ENCODE measurements at places on chromosomes 11 and 22.

GRCh38 chr11:9716275-9717039 is 52.6 kb downstream of the SWAP70 start:
- H3K27me3 ChIP-seq, result no peaks in the 10 kb centered on the region
- H3K36me3 ChIP-seq, result no peaks in the 10 kb centered on the region
- DNase-seq, result peak; percentile 90
- H3K27ac ChIP-seq, result peak overlapping the region; percentile 73
- peak overlapping the region; percentile 22 for H3K4me3 ChIP-seq

DNA sequence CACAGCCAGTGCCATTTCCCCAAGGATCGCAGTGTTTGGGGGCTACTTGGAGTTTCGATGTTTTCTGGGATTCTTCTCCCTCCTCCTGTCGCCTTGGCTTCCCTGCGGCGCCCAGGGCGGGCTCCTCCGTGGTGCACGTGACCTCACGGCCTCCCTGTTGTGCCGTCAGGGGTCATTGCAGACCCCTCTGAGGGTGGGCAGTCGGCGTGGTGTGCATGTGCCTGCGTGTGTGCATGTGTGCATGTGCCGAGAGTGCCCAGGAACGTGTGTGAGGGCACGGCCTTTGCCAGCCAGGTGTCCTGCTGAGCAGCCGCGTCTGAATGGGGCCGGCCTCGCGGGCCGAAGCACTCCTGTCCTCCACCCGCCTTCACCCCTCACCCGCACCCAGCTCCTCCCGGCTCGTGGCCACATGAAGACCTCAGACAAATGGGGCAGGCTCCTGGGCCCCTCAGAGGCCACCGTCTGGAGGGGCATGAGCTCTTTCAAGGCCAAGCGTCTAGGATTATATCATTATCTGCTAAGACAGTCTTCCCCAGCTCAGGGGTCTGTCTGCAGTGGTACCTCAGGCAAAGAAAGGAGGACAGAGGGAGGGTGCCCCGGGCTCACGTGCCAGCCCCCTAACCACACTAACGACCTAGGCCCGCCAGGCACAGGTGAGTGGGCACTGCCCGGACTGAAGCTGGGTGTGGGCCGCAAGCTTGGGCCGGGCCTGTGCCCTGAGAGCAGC is 9.4 kb upstream of the MRPL23 start:
- H3K36me3 ChIP-seq, result no peaks in the 10 kb centered on the region
- H3K27ac ChIP-seq, result no peak overlapping the region
- H3K4me1 ChIP-seq, result no peaks in the 10 kb centered on the region
- no peak for DNase-seq

- no peaks in the 10 kb centered on the region for H3K36me3 ChIP-seq
- no peak for DNase-seq
- no peak overlapping the region for H3K27ac ChIP-seq
- H3K27me3 ChIP-seq, result no peaks in the 10 kb centered on the region
- H3K4me1 ChIP-seq, result peaks cover 19% of the 10 kb centered on the region
Observed at GRCh38 chr11:46343520-46343919, 3.7 kb upstream of the DGKZ start.

- H3K27me3 ChIP-seq, result no peaks in the 10 kb centered on the region
- no peaks in the 10 kb centered on the region for H3K36me3 ChIP-seq
- peaks cover 3% of the 10 kb centered on the region for H3K4me1 ChIP-seq
- H3K4me3 ChIP-seq, result no peak overlapping the region
Observed at GRCh38 chr11:111327908-111328624, 29.7 kb downstream of the POU2AF3 start.

GRCh38 chr11:4480577-4481239 is 1.7 kb upstream of the OR52K1 start:
- H3K27me3 ChIP-seq, result peaks cover 2% of the 10 kb centered on the region
- no peak overlapping the region for H3K27ac ChIP-seq
- no peaks in the 10 kb centered on the region for H3K4me1 ChIP-seq
- no peaks in the 10 kb centered on the region for H3K36me3 ChIP-seq

- peaks cover 8% of the 10 kb centered on the region for H3K4me1 ChIP-seq
- H3K4me3 ChIP-seq, result no peak overlapping the region
- H3K27me3 ChIP-seq, result no peaks in the 10 kb centered on the region
- H3K27ac ChIP-seq, result no peak overlapping the region
Observed at GRCh38 chr11:73956876-73957653, 6.2 kb downstream of the DNAJB13 start.

GRCh38 chr22:25176175-25176574 is 23.5 kb upstream of the CRYBB3 start:
- no peaks in the 10 kb centered on the region for H3K4me1 ChIP-seq
- H3K27me3 ChIP-seq, result no peaks in the 10 kb centered on the region
- H3K27ac ChIP-seq, result no peak overlapping the region
- H3K36me3 ChIP-seq, result no peaks in the 10 kb centered on the region
- H3K4me3 ChIP-seq, result no peak overlapping the region

DNA sequence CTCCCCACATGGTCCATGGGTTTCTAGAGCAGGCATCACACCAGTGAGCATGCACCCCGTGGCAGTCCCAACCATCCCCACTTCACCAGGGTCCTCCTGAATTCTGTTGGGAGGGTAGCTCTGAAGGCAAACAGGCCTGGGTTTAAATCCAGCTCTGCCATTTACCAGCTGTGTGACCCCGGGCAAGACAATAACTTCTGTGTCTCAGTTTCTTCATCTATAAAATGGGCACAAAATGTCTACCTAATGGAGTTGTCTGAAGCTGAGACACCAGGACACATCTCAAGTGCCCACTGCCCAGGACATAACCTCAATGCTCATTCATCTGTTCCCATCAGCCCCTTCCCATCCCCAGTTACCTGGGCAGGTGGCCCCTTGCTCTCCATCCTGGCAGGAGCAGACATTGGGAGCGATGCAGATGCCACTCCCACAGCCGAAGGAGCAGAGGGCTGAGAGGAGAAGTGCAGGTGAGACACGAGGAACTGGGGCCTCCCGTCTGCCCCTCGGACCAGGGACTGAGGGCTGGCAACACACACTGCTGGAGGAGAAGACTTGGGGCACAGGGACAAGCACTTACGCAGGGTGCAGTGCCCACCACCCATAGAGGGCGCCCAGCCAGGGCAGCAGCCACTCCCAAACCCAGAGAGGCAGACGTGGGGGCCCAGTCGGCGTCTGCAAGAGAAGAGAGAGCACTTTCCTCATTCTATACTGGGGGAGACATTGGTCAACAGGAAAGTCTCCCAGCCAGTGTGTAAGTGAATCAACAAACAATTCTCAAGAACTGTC is 4.0 kb downstream of the VWCE start:
- peaks cover 27% of the 10 kb centered on the region for H3K27me3 ChIP-seq
- H3K36me3 ChIP-seq, result no peaks in the 10 kb centered on the region
- no peak overlapping the region for H3K27ac ChIP-seq
- no peak for DNase-seq
- H3K4me3 ChIP-seq, result no peak overlapping the region

DNA sequence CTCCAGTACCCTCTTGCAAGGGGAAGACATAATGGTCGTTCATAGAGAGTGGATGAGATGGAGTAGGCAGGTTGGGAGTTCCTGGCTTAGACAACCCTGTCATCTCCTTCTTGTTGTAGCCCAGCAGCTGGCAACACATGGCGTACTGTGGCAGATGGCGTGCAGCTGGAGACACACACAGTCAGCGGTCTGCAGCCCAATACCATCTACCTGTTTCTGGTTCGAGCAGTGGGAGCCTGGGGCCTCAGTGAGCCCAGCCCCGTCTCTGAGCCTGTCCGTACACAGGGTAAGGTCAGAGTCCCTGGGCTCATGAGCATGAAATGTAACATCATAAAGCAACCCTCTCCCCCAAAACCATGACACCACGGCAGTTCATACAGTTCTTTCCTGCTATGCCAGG is 8.7 kb downstream of the ROBO3 start:
- peaks cover 39% of the 10 kb centered on the region for H3K27me3 ChIP-seq
- H3K4me3 ChIP-seq, result no peak overlapping the region
- peaks cover 11% of the 10 kb centered on the region for H3K4me1 ChIP-seq
- DNase-seq, result no peak
- no peaks in the 10 kb centered on the region for H3K36me3 ChIP-seq
- no peak overlapping the region for H3K27ac ChIP-seq

GRCh38 chr22:32619614-32620426 is 145.2 kb downstream of the FBXO7 start:
- no peak overlapping the region for H3K4me3 ChIP-seq
- no peaks in the 10 kb centered on the region for H3K36me3 ChIP-seq
- peaks cover 3% of the 10 kb centered on the region for H3K27me3 ChIP-seq
- H3K4me1 ChIP-seq, result peaks cover 14% of the 10 kb centered on the region
- H3K27ac ChIP-seq, result no peak overlapping the region

DNA sequence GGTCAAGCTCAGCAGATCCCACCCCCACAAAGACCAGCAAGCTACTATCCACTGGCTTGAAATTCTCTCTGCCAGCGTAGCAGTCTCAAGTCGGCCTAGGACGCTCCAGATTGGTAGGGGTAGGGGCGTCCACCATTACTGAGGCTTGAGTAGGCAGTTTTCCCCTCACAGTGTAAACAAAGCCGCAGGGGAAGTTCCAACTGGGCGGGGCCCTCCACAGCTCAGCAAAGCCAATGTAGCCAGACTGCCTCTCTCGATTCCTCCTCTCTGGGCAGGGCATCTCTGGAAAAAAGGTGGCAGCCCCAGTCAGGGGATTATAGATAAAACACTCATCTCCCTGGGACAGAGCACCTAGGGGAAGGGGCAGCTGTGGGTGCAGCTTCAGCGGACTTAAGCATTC is 1064.9 kb upstream of the TENM4 start:
- no peaks in the 10 kb centered on the region for H3K27me3 ChIP-seq
- H3K4me1 ChIP-seq, result no peaks in the 10 kb centered on the region

- no peaks in the 10 kb centered on the region for H3K36me3 ChIP-seq
- no peak for DNase-seq
- no peaks in the 10 kb centered on the region for H3K4me1 ChIP-seq
Observed at GRCh38 chr11:77187111-77187750, 59.2 kb downstream of the MYO7A start.

GRCh38 chr11:35932681-35933319 is 11.1 kb upstream of the LDLRAD3 start:
- no peaks in the 10 kb centered on the region for H3K36me3 ChIP-seq
- H3K27ac ChIP-seq, result no peak overlapping the region
- H3K4me3 ChIP-seq, result no peak overlapping the region
- H3K4me1 ChIP-seq, result peaks cover under 1% of the 10 kb centered on the region

- DNase-seq, result no peak
- no peaks in the 10 kb centered on the region for H3K36me3 ChIP-seq
- H3K4me1 ChIP-seq, result peaks cover 18% of the 10 kb centered on the region
Observed at GRCh38 chr11:115920841-115921480, 416.7 kb upstream of the CADM1 start.

DNA sequence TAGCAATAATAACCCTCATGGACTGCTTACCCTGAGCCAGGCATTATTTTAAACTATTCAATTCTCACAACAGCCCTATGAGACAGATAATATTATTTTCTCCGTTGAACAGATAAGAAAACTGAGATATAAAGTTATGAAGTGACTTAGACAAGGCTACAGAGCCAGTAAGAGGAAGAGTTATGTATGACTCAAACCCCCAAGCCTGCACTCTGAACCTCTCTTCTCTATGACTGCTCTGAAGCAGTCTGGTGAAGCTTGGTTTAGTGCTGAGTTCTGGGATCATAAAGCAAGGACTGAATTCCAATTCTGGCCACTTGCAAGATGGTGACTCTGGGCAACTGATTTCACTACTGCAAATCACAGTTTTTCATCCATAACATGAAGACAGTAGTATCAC is 34.5 kb downstream of the TNKS1BP1 start:
- H3K4me3 ChIP-seq, result no peak overlapping the region
- H3K27ac ChIP-seq, result peak overlapping the region; percentile 24
- no peaks in the 10 kb centered on the region for H3K36me3 ChIP-seq
- H3K27me3 ChIP-seq, result no peaks in the 10 kb centered on the region
- H3K4me1 ChIP-seq, result peaks cover 54% of the 10 kb centered on the region
- peak; percentile 76 for DNase-seq

DNA sequence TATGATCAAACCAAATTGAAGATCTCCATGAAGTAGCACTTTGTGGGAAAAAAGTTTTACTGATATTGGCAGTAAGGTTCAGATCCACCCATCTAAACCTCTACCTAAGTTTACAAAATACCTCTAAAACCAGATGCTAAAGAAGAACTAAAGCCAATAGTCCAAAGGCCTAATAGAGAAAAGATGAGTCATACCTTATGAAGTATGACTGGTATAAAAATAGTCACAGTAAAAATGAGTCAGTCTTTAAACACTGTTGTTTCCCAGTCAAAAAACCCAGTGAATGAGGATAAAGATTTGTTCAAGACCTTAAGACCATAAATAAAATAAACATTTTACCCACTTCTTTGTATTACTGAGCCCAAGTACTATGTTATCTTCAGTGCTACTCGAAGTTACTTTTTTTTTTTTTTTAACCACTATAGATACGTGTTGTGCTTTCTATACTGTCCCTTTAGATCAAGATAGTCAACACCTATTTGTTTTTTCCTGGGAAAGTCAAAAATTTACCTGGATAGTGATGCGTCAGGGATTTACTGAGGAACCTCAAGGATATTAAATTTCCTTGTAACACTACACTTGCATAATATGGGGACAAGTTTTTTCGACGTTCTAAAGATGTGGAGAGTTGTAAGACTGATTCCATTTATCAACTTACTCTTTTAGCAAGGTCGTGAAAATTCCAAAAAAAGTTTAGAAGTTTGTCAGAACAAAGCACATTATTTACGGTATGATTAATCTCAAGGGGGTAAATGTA is 87.3 kb downstream of the CCDC73 start:
- H3K36me3 ChIP-seq, result no peaks in the 10 kb centered on the region
- H3K4me1 ChIP-seq, result peaks cover 8% of the 10 kb centered on the region
- peak; percentile 90 for DNase-seq
- no peaks in the 10 kb centered on the region for H3K27me3 ChIP-seq
- peak overlapping the region; percentile 71 for H3K27ac ChIP-seq
- peak overlapping the region; percentile 32 for H3K4me3 ChIP-seq

DNA sequence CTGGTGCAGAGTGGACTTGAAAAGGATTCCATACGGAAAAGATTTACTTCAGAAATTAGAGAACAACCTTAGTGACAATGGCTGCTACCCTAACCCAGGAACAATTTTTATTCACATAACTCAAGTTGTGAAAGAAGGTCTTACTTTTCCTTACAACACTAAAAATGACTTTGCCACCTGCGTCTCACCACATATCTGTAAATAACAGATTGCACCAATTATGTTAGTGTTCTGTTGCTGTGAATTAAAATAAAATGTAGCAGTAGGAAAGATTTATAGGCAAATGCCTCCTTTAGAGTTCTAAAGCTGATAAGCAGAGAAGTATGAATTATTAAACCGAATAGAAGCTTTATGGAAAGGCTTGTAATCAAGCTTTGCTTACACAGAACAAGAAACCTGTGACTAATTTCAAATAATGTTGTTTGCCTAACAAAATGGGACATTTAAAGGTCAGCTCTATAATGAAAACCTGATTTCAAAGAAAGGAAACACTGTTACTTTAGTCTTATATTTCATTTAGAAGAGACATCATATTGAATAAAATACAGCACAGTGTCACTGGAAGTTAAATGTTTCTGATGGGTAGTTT is 2237.8 kb downstream of the LRRC4C start:
- H3K27me3 ChIP-seq, result no peaks in the 10 kb centered on the region
- no peaks in the 10 kb centered on the region for H3K36me3 ChIP-seq
- H3K4me1 ChIP-seq, result no peaks in the 10 kb centered on the region
- no peak for DNase-seq
- no peak overlapping the region for H3K4me3 ChIP-seq

DNA sequence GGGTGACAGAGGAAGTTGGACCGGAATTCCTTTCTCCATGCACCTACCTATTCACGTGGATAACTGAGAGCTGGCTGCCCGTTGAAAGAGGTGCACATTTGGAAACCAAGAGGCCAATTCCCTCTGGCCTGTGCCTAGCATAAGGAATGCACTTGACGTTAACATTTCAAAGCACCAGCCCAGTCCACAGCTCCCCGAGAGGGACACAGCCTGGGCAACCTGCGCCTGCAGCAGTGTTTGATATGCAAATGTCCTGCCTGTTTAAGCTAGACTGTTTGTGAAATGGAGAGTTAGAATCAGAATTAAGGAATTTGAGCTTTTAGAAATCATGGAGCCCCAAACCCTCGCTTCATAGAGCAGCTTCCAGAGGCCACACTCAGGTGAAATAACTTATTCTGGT is 126.1 kb downstream of the DSCAML1 start:
- no peak overlapping the region for H3K4me3 ChIP-seq
- H3K27ac ChIP-seq, result no peak overlapping the region
- H3K4me1 ChIP-seq, result no peaks in the 10 kb centered on the region
- peaks cover 23% of the 10 kb centered on the region for H3K27me3 ChIP-seq
- no peak for DNase-seq
- H3K36me3 ChIP-seq, result no peaks in the 10 kb centered on the region

Measured in astrocyte (in vitro differentiated cells and primary cell).